ENCODE measurements at places on chromosomes 11 and 22.

- peak; percentile 31 for DNase-seq
Observed at GRCh38 chr22:43313244-43313889, 29.8 kb downstream of the SCUBE1 start.

DNA sequence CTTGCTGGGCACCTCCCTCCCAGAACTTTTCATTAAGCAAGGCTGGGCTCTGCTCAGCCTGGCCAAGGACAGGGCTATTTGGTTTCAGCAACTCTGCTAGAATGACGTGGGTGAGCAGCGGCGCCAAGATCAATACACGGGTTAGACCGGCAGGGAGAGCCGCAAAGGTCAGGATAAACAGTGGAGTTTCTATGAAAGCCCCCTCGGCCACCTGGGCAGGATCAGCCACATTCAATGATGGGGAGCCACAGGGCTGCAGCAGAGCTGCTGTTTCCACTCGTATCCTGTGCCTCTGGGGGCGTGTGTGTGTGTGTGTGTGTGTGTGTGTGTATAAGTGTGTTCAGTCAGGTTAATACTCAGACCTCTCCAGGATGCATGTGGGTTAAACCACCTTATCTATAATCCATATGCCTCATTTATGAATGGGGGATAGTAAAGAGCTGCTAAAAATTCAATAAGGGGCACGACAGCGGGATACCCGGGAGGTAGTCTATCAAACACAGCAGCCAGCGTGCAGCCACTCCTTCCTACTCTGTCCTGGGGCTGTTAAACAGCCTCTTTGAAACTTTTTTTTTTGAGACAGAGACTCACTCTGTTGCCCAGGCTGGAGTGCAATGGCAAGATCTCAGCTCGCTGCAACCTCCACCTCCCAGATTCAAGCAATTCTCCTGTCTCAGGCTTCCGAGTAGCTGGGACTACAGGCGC, 34.8 kb downstream of the MYH9 start:
- DNase-seq: no peak

DNA sequence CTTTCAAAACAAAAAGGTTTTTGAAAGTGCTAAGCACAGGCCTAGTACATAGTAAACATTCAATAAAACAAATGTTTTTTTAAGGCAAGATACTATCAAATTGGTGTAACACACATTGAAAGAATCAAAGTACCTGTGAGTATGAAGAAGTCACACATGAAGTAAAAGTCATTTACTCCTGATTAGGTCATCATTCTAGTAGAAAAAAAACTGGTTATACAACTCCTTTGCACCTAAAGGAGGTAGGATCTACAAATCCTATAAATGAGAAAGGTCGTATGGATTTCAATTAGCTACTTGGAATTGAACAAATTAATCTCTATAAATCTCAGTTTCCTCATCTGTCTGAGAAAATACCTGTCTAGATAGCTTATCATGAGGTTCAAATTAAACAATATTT, 80.8 kb downstream of the SIK3 start:
- DNase-seq: no peak

GRCh38 chr11:60396799-60397198, 540 bp downstream of the MS4A14 start:
- DNase-seq: no peak

GRCh38 chr11:3217818-3218482, 663 bp downstream of the MRGPRG start:
- DNase-seq: no peak

- no peak for DNase-seq
Observed at GRCh38 chr11:44185522-44185921, 90.0 kb downstream of the EXT2 start.

- DNase-seq: no peak
Observed at GRCh38 chr11:68584991-68585524, 99.3 kb upstream of the GAL start.

DNA sequence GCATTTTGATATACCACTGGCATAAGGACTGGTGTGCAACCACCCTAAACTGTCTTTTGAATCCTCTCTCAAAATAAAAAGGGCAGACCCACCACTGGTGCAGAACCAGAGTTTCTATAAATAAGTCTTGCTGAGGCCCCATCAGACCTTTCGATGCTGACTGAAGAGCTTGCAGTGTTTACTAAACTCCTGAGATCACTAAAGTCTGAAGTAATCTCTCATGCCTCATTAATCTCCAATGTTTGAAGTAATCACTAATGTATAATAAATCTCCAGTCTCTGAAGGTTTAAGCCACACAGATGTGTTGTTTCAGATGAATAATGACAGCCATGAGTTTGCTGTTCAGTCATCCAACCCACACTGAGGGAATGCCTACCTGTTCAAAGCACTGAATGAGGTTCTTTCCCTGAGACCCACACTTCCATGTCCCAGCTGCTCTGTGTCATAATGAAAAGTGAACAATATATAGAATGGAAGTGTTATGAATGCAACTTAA, 50.6 kb upstream of the DEUP1 start:
- no peak for DNase-seq
